ENCODE measurements at places on chromosomes 11 and 22.

GRCh38 chr22:39409516-39410029 lies 10.0 kb downstream of the TAB1 start:
- DNase-seq = no peak

DNA sequence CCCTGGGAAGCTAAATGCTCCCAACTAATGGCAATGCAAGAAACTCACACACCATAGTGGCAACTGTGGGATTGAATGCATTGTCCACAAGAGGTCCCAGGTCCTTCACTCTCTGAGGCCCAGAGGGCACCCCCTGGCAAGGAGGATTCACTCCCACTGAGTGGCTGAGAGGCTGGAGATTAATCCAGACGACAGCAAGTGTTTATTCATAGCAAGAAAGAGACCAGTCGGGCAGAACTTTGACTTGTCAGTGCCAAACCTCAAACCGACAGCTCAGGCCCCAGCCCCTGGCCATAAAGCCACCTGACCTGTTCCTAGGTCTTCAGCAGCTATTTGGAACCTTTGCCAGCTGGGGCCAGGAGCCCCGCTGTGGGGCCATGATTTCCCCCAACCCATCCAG lies 54.5 kb upstream of the MPEG1 start:
- no peak for DNase-seq

- DNase-seq = no peak
These were observed 1.2 kb downstream of the CCDC34 start for GRCh38 chr11:27361649-27362431.

DNA sequence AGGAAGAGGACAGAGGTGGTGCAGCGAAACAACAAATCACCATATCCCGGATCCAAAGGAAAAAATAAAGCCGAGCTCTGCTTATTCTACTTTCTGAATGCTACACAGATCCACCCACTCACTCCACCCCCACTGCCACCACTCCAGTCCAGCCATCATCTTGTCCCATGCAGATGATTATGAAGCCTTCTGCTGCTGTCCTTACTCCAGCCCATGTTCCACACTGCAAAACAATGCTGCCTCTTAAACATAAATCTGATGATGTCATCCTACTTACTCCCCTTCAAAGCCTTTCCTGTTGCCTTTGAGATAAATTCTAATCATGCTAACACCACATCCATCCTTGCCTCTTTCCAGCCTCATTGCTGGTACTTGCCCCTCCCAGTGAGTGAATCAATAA lies 6.5 kb upstream of the DRD2 start:
- no peak for DNase-seq

GRCh38 chr11:131193031-131193501 lies 177.3 kb upstream of the NTM start:
- no peak for DNase-seq

DNA sequence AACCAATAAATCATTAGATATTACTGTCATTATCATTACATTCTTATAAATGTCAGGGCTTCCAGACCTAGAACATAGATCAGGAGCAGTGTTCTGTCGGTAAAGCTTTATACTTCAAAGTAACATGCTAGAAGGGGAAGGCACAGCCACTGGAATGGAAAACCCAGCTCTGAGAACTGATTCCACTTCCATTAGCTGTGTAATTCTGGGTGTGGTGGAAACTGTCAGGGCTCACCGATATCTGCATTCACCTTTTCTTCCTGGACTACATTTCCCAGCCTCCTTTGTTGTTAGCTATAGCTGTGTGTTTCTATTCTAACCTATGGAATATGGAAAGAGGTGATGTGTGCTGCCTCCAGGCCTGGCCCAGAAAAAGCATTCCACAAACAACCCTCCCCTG lies 585.8 kb downstream of the BUD13 start:
- no peak for DNase-seq

DNA sequence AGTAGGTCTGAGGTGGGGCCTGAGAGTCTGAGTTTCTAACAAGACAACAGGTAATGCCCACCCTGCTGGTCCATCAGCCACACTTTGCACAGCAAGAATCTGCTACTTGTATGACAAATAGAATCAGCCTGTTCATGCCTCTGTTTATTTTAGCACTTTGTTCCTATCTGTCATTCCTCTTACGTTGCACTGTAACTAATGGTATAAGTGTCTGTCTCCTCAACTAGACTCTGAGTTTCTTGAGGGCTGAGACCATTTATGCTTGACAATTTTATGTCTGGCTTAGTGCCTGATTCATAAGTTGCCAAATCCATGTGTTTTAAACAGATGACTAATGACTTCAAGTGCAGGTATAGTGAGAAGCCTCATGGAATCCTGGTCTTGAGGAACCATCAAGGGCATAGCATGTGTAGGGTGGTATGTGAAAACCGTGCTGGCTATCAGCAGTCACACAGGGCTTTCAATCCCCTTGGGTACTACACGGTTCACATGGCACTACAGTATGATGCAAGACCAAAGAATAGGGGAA lies 209.7 kb downstream of the C11orf91 start:
- no peak for DNase-seq

GRCh38 chr11:78197816-78198215 lies 9.1 kb downstream of the USP35 start:
- peak; percentile 45 for DNase-seq

- DNase-seq = no peak
These were observed 988 bp downstream of the RPS3 start for GRCh38 chr11:75400146-75400865.

DNA sequence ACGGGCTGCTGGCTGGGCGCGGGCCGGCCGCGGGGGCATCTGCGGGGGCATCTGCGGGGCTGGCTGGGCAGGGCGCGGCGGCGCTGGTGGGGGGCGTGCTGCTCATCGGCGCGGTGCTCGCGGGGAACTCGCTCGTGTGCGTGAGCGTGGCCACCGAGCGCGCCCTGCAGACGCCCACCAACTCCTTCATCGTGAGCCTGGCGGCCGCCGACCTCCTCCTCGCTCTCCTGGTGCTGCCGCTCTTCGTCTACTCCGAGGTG lies 194 bp downstream of the DRD4 start:
- DNase-seq = no peak

- no peak for DNase-seq
These were observed 82.5 kb downstream of the GAB4 start for GRCh38 chr22:16925407-16925966.

DNA sequence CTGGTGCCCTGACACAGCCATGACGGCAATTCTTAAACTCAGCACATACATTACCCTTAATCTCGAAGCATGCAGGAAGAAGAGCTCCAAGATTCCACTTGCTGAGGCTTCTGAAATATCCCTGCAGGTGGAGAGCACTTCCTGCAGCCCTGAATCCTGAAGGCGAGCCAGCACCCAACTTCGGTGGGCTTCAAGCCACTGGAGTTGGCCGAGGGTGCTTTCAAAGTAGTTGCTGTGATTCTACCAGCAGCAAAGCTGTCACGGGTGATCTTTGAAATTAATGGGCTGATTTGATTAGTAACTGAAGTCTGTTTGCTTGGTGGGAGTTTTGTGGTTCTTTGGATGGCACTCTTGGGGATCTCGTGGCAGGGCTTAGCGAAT lies 9.0 kb upstream of the FTH1 start:
- DNase-seq = no peak
